ENCODE measurements at places on chromosomes 11 and 22.

GRCh38 chr22:50072167-50072555, 13.1 kb downstream of the MLC1 start:
- no peak for DNase-seq

GRCh38 chr11:113488931-113489351, 13.7 kb upstream of the DRD2 start:
- no peak for DNase-seq

DNA sequence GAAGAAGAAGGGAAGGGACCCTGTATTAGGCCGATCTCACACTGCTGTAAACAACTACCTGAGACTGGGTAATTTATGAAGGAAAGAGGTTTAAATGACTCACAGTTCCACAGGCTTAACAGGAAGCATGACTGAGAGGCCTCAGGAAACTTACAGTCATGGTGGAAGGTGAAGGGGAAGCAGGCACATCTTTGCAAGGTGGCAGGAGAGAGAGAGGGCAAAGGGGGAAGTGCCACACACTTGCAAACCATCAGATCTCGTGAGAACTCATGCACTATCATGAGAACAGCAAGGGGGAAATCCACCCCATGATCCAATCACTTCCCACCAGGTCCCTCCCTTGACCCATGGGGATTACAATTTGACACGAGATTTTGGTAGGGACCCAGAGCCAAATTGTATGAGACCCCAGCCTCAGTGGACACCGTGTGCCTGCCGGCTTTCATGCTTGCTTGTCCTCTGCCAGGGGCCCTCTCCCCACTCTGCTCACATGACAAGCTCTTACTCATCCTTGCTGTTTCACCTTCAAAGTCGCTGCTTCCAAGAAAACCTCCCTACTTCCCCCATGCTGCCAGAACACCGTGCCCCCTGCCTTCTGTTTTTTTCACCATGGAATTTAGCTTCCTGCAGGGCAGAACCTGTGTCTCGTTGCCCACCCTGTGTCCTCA, 23.3 kb upstream of the PPFIA1 start:
- DNase-seq = no peak

GRCh38 chr11:12523180-12523924, 146.0 kb downstream of the PARVA start:
- DNase-seq = no peak

DNA sequence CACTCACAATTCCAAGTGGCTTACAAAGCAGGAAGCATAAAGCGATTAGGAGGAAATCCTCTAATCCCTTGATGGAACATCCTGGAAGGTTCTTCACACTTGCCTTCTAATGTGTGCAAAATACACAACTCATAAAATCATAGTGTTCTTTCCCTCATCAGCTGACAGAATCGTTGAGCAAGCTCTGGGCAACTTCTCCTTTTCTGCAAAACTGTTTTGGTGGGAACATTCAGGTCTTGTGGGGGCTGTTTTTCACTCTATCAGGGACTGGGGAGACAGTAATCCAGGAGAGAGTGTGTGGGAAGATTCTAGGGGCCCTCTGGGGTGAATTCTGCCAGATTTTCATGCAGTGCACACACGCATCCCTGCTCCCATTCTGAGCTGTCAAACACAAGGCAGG, 53.2 kb downstream of the IRAG1 start:
- DNase-seq = no peak

GRCh38 chr11:76767659-76768058, 15.5 kb upstream of the TSKU start:
- no peak for DNase-seq

GRCh38 chr11:123505546-123506299, 75.7 kb downstream of the GRAMD1B start:
- no peak for DNase-seq

DNA sequence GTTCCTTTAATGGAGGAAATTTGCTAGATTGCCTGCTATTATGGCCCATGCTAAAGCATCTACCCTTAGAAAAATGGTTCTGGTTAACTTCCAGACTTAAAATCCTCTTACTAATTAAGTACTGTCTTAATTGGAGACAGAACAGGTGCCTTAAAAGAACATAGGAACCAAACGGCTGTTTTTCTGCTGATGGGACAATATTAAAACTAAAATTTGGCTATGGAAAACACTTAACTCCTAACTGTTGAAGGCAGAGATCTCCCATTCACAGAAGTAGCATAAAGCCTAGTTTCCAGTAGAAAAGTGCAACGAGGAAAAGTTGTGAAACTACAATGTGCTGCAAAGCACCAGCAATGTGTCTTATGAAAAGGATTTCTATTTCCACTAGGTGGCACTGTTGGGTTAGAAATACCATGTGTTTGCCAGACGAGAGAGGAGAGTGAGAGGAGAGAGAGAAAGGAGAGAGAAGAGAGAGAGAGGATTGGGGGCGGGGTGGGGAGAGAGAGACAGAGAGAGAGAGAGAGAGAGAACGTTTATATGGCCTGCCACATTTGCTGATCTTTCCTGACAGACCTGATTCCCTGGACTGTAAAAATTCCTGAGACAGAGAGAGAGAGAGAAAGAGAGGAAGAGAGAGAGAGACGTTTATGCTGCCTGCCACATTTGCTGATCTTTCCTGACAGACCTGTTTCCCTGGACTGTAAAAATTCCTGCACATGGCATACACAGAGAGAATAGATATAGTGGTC, 51.5 kb downstream of the FAM181B start:
- no peak for DNase-seq

DNA sequence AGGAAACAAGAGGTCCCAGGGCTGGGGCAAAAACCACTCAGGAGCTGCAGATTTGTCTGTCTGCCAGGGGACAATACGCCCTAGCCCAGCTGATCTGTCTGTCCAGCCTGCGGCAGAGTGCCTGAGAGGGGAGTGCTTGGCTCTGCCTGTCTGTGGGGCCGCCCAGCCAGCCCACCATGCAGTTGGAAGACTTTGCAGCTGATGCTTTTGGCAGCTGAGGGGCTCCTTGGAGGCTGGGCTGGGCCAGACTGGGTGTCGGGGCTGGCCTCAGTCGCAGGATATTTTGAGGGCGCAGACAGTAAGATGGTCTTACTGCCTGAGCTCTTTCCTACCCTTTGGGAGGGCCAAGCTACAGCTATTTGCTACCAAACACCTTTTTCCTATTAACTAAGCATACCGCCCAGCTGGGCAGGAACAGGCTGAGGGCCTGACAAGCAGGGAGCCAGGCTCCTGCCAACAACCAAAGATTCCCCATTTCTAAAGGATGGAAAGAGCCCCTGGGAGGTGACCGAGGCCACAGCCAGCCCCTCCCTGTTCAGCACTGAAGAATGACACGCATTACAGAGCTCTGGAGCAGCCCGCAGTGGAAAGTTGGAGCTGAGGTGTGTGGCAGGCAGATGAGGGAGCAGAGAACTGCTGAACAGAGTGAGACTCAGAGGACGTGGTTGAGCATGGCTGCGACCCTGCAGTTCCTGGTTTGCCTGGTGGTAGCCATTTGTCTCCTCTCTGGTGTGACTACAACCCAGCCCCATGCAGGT, at the start of gene FAM180B:
TSS of gene FAM180B (plus strand) at position 581 of the 758 bp plus-strand sequence. CDS start at position 672, 91 bp downstream.
- DNase-seq = no peak

- DNase-seq = no peak
Measured at GRCh38 chr22:42842658-42843370, 14.3 kb downstream of the ARFGAP3 start.

- peak; percentile 70 for DNase-seq
Measured at GRCh38 chr22:37807410-37808293, at the start of gene GCAT. Gene GCAT (plus strand): TSS chr22:37807934. CDS start chr22:37807968, 34 bp downstream.

GRCh38 chr22:49587421-49587820, 240.3 kb downstream of the BRD1 start:
- DNase-seq = no peak

- no peak for DNase-seq
Measured at GRCh38 chr11:64429970-64430369, 71.0 kb downstream of the RPS6KA4 start.

GRCh38 chr11:124115782-124116616, 749 bp downstream of the VWA5A start:
- DNase-seq = no peak

DNA sequence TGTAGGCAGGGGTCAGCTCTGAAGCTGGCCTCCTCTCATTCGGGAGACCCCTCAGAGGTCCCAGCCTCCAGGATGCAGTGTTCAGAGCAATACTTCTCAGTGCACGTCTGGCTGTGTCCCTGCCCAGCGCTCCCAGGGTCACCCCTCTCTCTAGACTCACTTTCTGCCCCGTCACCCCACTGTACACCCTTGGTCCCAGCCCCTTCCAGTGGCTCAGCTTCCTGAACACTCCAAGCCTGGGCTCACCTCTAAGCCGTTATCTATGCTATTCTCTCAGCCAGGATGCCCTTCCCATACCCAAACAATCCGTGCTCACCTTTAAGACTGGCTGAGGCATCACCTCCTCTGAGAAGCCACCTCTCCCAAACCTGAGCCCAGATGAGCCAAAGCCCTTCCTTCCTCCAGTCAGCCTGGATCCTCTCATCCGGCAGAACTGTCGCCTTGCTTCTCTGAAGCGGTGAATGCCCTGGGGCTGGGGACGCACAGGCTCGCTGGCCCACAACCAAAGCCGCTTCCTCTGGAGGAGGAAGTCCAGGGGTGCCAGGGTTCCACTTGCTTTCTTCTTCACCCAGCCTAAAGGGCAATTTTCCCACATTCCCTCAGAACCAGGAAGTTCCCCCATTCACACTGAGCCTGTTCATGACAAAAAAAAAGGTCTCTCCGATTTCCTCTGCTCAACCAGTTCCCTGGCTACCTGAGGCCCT, 13.7 kb upstream of the CDKN1C start:
- no peak for DNase-seq

- no peak for DNase-seq
Measured at GRCh38 chr11:34899633-34900016, 16.6 kb downstream of the APIP start.

- no peak for DNase-seq
Measured at GRCh38 chr22:40463683-40464082, 93.3 kb downstream of the SGSM3 start.

GRCh38 chr22:17974703-17975372, 49.5 kb downstream of the MICAL3 start:
- no peak for DNase-seq

DNA sequence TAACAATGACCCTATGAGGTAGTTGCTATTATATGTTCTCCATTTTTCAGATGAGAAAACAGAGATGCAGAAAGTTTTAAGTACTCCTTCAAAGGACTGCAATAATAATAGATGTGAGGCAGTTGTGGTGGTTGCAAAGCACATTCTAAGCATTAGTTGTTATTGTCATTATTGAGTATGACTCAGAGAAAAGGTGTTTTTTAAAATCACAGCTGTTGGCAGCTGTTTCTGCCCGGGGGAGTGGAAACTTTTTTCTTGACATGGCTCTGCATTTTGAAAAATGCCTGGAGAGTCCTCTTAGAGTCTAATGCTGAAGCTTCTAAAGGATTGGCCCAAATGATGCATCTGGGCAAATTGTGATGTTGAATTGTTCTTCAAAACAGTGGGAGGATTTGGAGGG, 244.5 kb upstream of the MPPED2 start:
- DNase-seq = no peak

DNA sequence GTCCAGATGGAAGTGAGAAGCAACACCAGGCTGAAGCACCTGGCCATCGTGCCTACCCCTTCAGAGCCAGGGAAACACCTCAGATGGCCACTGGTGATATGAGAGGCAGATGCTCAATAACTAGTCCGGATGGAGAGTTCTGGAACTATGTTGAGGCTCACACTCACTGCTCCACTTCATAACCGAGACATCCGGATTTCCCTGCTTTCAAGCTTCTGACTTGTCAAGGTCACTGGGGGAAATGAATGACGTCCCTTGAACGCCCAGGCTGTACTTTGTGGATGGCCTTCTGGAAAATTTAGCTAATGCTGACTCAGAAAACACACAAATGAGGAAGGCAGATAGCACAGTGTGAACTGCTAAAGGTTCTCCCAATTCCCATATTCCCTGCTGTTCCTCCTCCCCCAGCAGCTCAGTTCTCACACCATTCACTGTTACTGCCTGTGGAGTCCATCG, at the start of gene LYVE1:
TSS of gene LYVE1 (minus strand) at position 180 of the 456 bp plus-strand sequence. CDS start at position 47, 133 bp downstream.
- DNase-seq = no peak

DNA sequence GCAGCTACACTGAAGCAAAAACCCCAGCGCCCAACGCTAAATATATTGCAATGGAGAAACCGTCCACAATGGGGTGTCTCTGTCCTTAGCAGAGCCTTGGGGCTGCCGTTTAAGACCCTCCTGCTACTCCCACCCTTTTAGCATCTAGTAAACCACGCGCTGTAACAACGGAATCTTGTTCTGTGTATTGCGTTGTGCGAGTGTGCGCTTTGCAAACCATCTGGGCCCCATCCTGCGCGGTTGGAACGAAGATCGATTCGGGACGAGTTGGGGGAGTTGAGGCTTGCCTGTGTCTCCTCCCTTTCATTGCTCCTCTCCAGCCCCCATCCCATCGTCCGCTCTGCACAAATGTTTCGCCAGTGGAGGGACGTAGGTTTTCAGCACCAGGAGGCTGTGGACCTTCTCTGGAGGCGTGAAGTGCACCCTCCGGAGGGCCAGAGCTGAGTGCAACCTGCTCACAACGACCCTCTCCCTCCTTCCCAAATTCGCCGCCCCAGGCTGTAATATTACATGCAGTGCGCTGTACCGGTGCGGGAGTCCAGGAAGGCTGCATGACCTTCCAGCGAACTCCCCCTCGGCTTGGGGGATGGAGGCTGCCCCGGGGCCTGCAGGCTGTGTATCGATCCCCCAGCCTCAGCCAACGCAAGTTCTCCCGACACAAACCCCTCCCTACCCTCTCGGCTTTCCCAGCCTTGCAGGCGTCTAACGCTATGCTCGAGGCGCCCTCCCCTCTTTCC, 1.6 kb upstream of the KMT2A start:
- DNase-seq = peak; percentile 36

- no peak for DNase-seq
Measured at GRCh38 chr11:69358398-69359020, 64.6 kb downstream of the MYEOV start.

DNA sequence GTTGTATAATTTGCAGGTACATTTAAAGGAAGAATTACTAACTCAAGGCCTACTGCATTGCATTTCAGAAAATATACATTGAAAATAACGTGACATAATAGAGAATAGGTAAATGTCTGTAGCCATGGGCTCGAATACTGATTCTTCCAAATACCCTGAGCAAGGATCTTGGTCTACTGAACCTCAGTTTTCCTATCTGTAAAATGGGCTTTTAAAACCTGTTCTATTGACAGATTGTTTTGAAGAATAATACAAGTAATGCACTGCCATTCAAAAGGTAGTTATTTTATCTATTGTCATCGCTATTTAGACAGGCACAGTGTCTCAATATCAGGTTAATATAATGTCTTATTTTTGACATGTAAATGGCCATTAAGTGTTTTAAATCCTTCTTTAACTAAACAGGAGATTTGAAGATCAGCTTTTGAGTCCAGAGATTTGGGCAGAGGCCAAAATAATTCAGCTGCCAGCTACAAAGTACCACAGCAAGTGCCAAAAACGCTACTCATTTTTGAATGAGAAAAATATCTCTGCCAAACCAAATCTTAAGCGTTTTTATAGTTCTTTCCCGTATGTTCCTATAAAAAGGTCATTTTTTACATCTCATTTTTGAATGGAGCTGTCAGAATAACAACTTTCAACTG, 56.7 kb downstream of the CTSC start:
- DNase-seq = no peak

All from T-helper 9 cell (primary cell).